Activated naive CD8-positive, alpha-beta T cell treated with anti-CD3 and anti-CD28 coated beads, Interleukin-2, amount 50 U/mL, for 16 hours (primary cell): ENCODE measurements at places on chromosomes 5 and 9.
A peak's percentile ranks its signal among the peaks of the same experiment; 100 is the strongest.

- DNase-seq = no peak
These were observed 1.7 kb downstream of the CCNG1 start for GRCh38 chr5:163439092-163439425.

GRCh38 chr5:1668141-1668721, 131.4 kb downstream of the MRPL36 start:
- DNase-seq = peak; percentile 19

DNA sequence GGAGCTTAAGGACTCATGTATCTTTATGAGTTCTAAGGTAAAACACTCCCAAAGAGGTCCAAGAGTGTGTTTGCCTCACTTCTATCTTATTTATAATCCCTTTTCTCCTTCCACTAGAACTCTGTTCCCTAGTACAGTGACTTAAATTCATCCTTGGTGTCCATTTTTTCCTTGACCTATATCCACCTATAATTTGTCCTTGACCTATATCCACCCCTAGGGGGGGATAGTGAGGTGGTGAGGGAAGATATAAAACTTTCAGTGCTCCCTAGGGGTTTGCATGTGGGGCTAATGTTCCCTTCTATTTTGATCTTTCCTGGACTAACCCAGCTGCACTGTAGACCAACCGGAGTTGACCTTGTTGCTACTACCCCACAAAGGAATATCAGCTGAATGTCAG, 83.5 kb upstream of the GNAQ start:
- DNase-seq = no peak

DNA sequence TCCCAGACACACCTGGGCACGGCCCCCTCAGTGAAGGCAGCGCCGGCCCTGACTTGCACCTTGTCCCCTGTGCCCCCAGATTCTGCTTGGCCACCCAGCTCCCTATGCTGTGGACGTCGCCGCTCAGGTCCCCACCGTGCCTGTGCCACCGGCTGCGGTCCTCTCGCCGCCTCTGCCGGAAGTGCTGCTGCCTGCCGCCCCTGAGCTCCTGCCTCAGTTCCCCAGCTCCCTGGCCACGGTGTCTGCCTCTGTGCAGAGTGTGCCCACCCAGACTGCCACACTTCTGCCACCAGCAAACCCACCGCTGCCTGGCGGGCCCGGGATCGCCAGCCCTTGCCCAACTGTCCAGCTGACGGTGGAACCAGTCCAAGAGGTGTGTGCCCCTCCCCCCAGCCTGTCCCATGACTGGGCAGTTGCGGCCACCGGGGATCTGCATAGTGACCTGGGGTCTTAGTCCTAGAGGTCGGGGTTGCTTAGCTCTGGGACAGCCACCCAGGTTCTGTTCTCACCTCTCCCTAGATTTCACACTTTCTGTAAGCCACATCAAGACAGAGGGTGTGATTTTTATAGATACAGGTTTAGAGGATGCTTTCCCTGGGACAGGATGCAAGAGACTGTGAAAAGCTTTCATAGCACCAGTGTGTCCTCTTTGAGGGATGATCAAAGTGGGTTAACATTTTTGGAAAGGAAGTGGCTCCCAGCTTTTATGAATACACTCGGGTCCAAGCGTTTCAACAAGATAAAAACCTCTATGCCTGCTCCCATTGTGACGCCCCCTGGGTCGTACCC, 78.0 kb downstream of the WNK2 start:
- DNase-seq = no peak

- DNase-seq = no peak
These were observed 296.5 kb upstream of the ITGA1 start for GRCh38 chr5:52491071-52491787.

DNA sequence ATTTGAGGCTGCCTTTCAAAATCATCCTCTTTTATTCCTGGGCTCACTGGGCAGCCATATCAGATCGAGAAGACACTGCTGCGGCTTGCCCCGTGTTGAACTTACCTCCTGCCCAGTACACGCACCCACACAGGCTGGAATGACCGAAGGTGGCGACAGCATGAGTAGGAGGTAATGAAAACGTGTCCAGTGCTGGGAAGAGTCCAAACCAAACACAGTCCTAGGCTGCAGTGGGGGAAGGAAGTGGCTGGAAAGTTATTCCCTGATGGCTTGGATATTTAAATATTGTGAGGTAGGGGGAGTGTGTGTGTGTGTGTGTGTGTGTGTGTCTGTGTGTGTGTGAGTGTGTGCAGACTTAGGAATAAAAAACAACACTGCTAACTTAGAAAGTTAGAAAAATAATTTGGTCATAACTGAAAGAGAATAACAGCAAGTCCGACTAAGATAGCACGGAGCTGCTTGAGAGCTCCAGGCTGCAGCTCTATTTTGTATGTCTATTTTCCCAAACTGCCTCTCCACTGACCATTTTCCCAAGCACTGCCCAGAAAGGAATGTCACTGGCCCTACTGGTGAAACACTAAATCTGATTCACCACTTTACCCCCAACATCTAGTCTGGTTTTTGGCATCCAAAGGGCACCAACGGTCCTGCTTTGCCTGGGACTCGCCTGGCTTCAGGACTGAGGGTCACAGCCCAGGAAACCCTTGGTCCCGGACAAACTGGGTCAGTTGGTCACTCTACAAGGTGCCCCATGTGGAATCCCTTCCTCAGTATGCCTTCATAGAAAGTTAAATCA, 41.2 kb downstream of the ANKH start:
- DNase-seq = no peak

- no peak for DNase-seq
These were observed 189.6 kb downstream of the HSPA4 start for GRCh38 chr5:133241179-133242092.
